Keratinocyte (primary cell): ENCODE measurements at places on chromosomes 6 and 20. TPM values are rescaled to one million over a fixed set of nuclear protein-coding genes. Genes with fewer than 3 reads are reported as not detected.

The HAO1 gene
- polyA plus RNA-seq: not detected in 3 replicates

The MAPK14 gene
- 43.7 to 52.4 TPM (median 44.6 TPM) in 3 replicates for polyA plus RNA-seq

The DPPA5 gene
- not detected in 3 replicates for polyA plus RNA-seq

DNA sequence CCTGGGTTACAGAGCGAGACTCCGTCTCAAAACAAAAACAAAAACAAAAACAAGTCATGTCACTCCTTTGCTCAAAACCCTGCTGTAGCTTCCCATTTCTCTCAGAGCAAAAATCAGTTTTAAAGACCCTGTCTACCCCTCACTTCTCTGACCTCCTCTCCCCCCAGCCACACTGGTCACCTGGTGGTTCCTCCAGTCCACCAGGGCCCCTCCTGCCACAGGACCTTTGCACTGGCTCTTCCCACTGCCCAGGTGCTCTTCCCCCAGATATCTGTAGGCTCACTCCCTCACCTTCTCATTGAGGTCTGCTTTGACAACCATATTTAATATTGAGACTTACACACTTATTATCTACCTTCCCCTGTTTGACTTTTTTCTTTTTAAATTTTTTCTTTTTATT, 4.9 kb upstream of the TEAD3 start:
- no peak overlapping the region for H3K27ac ChIP-seq
- H3K4me1 ChIP-seq: peaks cover 9% of the 10 kb centered on the region
- no peak overlapping the region for H3K4me3 ChIP-seq
- DNase-seq: no peak

DNA sequence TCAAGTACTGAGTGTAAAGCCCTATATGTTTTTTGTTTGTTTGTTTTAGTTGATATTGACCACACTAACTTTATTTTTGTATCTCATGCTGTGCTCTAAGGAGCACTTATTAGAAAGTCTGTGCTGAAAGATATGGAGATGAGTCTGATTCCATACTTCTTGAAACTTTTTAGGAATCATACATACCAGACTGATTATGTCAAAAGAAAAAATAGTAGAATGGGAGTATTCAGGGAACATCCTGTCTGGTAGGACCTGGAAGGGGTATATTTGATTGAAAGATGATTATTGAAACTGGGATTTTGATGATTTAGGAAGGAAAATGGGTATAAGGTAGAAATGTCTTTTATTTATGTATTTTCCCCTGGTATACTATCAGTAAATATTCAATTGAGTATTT, 111.4 kb downstream of the QKI start:
- H3K27ac ChIP-seq: no peak overlapping the region
- H3K36me3 ChIP-seq: no peaks in the 10 kb centered on the region
- DNase-seq: no peak

The LY6G6F gene
- not detected in 3 replicates for polyA plus RNA-seq

DNA sequence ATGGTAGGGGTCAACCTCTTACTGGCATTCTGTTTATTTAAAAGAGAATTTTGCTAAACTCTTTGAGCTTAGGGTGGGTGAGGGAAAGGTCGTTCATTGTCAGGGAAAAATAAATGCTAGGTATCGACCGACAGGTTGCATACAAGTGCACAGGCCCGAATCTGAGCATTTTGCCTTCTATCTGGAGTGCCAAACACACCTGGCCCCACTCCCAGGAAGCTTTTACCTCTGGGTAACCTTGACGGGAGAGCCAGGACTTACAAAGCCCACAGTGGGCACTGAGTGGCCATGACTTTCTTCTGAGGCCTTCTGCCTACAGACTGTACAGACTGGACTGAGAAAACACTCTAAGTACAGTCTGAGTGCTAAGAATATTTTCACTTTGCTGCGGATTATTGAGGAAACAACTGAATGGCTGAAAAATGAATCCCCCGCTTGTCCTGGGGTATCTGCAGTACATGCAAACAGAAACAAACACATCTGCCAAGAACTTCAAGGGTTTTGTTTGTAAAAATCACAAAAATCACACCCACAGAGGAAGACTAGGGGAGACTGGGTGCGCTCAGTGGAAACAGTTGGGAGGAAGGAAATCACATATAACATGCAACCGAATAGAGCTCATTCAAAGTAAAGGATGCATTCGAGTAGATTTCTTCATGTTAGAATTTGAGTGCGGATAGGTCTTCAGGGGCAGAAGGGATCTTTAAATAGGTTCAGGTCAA, 152.8 kb downstream of the NFATC2 start:
- H3K27ac ChIP-seq: no peak overlapping the region
- no peaks in the 10 kb centered on the region for H3K36me3 ChIP-seq
- DNase-seq: no peak
- peaks cover 8% of the 10 kb centered on the region for H3K4me1 ChIP-seq

DNA sequence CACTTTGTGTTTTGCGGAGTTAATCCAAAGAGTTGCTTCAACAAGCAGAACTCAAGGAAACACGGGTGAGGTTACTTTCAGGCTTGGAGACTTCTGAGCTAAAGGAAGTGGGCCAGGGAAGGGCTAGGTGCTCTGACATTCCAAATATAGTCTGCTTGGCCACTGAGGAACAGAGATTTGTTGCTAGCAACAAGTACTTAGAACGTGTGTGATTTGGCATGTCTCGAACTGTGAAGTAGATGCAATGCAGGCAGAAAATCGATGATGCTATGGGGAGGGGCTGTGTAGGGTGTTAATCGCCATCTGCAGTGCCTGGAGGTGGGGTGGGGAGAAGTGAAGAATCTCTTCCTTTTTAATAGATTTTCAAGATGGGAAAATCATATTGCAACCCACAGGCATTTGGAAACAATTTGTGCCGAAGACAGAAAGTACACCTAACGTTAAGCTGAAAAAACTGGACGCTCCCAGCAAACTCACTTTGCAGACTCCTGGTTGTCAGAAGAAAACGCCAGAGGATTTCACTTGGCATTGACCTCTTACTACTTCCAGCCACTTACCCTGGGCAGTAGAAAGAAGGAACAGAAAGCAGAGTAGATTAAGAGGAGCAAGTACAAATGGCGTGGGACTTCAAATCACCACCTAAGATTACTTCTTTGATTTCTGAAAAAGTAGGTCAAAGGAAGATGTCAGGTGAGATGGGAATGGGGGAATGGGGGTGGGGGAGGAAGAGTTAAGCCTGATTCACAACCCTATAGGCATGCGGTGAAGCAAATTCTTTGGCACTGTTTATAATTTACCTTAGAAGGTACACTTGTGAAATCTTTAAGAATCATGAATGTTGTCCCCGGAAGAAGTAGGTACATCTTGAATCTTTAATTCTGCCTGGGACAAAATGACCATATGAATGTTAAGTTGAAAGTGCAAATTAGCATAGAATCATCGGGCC, 314.1 kb downstream of the CD83 start:
- no peak overlapping the region for H3K4me3 ChIP-seq
- peak overlapping the region; percentile 57 for H3K27ac ChIP-seq
- H3K36me3 ChIP-seq: no peaks in the 10 kb centered on the region
- no peak for DNase-seq
- peaks cover 14% of the 10 kb centered on the region for H3K4me1 ChIP-seq
- no peaks in the 10 kb centered on the region for H3K27me3 ChIP-seq

DNA sequence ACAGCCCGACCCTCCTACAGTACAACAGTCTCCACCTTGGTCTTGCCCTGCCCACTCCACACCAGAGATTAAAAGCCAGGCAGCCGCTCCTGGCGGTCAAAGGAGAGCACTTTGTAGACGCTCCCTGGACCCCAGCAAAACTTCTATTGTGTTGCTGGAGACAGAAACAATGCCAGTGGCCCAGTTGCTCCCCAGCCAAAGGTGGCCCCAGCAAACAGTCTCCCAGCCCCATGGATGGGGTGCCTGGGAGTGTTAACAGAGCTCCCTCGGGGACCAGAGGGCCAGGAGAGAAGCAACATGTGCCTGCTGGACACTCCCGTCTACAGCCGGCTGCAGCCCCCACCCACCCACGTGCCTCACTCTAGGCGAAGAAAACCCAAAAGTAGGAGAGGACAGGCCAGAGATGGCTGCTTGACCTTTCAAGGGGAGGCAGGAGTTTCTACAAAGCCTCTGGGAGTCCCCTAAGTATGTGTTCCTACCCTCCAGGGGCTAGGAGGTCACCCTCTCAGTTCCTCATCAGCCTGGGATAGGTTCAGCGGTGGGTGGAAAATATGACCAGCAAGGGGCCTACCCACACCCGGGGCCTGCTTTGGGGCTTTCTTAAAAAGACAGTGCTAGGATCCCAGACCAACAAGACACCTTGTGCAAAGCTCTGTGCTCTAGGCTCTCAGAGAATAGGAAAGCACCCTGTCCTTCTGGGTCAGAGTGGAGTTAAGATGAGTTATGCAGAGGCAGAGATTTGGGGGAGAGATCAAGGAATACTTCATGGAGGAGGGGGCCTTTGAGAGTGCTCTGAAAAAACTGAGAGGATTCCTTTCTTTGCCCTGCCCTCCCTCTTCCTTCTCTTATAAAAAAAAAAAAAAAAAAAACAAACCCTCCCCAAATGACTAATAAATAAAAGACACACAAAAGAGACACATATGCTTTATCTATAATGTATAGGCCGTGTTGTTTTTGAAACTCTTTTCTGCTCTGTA, 19.0 kb upstream of the PREX1 start:
- no peak for DNase-seq
- H3K4me3 ChIP-seq: no peak overlapping the region
- no peak overlapping the region for H3K27ac ChIP-seq
- H3K27me3 ChIP-seq: peaks cover 8% of the 10 kb centered on the region
- no peaks in the 10 kb centered on the region for H3K36me3 ChIP-seq

The FGD2 gene
- 0.03 to 0.13 TPM (median 0.08 TPM) in 3 replicates for polyA plus RNA-seq

DNA sequence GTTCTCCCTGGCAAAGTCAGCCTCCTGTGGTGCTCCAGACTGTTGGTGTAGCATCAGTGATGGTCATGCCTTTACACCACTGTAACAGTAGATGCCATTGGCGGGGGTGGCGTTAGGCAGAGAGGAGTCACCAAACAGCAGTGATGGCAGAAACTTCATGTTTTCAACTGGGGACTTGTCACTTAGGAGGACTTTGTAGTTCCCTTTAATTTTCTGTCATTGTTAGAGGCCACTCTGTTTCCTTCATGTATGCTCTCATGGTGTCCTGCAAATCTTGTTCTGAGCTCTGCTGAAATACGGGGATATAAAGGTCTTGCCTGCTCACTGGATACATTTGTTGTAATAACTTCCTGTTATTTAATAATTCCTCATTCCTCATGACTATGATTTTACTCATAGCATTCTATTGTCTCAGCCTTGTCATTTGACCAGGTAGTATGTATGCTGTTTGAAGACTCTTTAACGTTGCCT, 4.6 kb downstream of the MAP3K4 start:
- H3K4me3 ChIP-seq: no peak overlapping the region
- no peaks in the 10 kb centered on the region for H3K27me3 ChIP-seq
- peak overlapping the region; percentile 83 for H3K27ac ChIP-seq

GRCh38 chr6:33289784-33290315, 449 bp downstream of the PFDN6 start:
- no peaks in the 10 kb centered on the region for H3K27me3 ChIP-seq
- H3K4me1 ChIP-seq: peaks cover 20% of the 10 kb centered on the region

DNA sequence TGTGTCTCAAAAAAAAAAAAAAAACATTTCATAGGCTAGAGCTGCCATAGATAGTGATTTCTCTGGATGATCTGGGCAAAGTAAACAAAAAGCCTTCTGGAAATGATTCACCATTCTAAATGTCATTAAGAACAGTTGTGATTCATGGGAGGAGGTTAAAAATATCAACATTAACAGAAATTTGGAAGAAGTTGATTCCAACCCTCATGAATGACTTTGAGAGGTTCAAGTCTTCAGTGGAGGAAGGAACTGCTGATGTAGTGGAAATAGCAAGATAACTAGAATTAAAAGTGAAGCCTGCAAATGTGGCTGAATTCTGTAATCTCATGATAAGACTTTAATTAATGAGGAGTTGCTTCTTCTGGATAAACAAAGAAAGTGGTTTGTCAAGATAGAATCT, 26.8 kb upstream of the MMP24 start:
- H3K27ac ChIP-seq: peak overlapping the region; percentile 28
- no peaks in the 10 kb centered on the region for H3K27me3 ChIP-seq
- no peak overlapping the region for H3K4me3 ChIP-seq
- peaks cover 3% of the 10 kb centered on the region for H3K4me1 ChIP-seq

The EPHA7 gene
- polyA plus RNA-seq: not detected in 3 replicates

DNA sequence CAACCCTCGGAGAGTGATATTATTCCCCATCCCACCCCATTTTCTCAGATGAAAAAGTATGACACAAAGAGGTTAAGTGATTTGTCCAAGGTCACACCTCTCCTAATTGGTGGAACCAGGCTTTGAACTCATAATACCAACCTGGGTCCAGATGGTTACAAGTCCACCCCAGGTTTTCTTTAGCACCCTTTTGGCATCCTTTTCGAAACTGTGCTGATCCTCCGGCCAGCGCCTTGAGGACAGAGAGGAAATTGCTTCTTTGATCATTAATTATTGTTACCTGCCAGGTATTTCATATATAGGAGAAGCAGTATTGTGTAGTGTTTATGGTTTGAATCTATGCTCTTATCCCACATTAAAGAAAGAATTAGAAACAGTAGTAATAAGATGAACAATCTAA, 29.3 kb upstream of the PDYN start:
- H3K4me1 ChIP-seq: no peaks in the 10 kb centered on the region
- no peaks in the 10 kb centered on the region for H3K36me3 ChIP-seq
- no peak overlapping the region for H3K27ac ChIP-seq
- no peak overlapping the region for H3K4me3 ChIP-seq

- peaks cover 19% of the 10 kb centered on the region for H3K4me1 ChIP-seq
- no peak for DNase-seq
- no peaks in the 10 kb centered on the region for H3K36me3 ChIP-seq
- H3K27me3 ChIP-seq: no peaks in the 10 kb centered on the region
- H3K4me3 ChIP-seq: no peak overlapping the region
- no peak overlapping the region for H3K27ac ChIP-seq
Measured at GRCh38 chr20:60586269-60587050, 628.2 kb downstream of the CDH26 start.

- no peaks in the 10 kb centered on the region for H3K27me3 ChIP-seq
- H3K36me3 ChIP-seq: peaks cover 10% of the 10 kb centered on the region
- peak within 1 kb of the TSS; percentile 92 for H3K4me3 ChIP-seq
Measured at GRCh38 chr6:170290296-170291128, at the start of gene DLL1. DLL1 (minus strand) TSS chr6:170291078; CDS start chr6:170290139, 939 bp downstream.

GRCh38 chr20:62805155-62805710, 598 bp downstream of the OGFR start:
- peak overlapping the region; percentile 73 for H3K4me3 ChIP-seq
- H3K27me3 ChIP-seq: no peaks in the 10 kb centered on the region
- H3K36me3 ChIP-seq: peaks cover 25% of the 10 kb centered on the region
- peaks cover 12% of the 10 kb centered on the region for H3K4me1 ChIP-seq

GRCh38 chr20:1334761-1335160, 5.8 kb upstream of the SDCBP2 start:
- H3K4me1 ChIP-seq: peaks cover 49% of the 10 kb centered on the region
- H3K27ac ChIP-seq: peak overlapping the region; percentile 55
- DNase-seq: no peak

The IL17F gene
- not detected in 3 replicates for polyA plus RNA-seq

DNA sequence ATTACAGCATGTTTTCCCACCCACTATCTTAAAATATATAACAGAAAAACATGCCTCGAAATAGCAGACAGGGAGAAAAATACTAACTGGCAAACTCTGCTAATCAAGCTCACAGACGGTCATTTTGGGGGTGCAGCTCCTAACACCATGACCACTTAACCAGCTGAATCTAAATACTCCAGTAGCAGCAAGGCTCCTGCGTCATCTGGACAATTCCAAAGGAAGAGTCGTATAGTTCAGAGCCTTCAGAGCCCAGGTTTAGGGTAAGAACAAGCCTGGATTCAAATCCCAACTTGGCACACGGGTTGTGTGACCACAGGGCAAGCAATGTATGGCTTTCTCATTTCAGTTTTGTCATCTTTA, 81.3 kb upstream of the COL21A1 start:
- H3K36me3 ChIP-seq: no peaks in the 10 kb centered on the region
- no peaks in the 10 kb centered on the region for H3K4me1 ChIP-seq
- no peak overlapping the region for H3K4me3 ChIP-seq
- H3K27ac ChIP-seq: no peak overlapping the region
- DNase-seq: no peak

GRCh38 chr6:54747955-54748354, 98.6 kb upstream of the FAM83B start:
- no peaks in the 10 kb centered on the region for H3K27me3 ChIP-seq
- no peaks in the 10 kb centered on the region for H3K36me3 ChIP-seq
- DNase-seq: no peak
- H3K4me3 ChIP-seq: no peak overlapping the region
- peak overlapping the region; percentile 51 for H3K27ac ChIP-seq
